ENCODE measurements at places on chromosomes 7 and 10. TPM values are rescaled to one million over a fixed set of nuclear protein-coding genes. Genes with fewer than 3 reads are reported as not detected.

The HTR5A gene
- not detected for total RNA-seq

The ELN gene
- total RNA-seq, result 37.4 TPM

The GRID2IP gene
- 1.4 TPM for total RNA-seq

The SDK1 gene
- total RNA-seq, result 12.8 TPM

GRCh38 chr7:70190281-70190680, 592.0 kb downstream of the AUTS2 start:
- no peaks in the 10 kb centered on the region for H3K4me1 ChIP-seq
- H3K27ac ChIP-seq, result no peak overlapping the region
- H3K27me3 ChIP-seq, result no peaks in the 10 kb centered on the region
- no peak for DNase-seq

DNA sequence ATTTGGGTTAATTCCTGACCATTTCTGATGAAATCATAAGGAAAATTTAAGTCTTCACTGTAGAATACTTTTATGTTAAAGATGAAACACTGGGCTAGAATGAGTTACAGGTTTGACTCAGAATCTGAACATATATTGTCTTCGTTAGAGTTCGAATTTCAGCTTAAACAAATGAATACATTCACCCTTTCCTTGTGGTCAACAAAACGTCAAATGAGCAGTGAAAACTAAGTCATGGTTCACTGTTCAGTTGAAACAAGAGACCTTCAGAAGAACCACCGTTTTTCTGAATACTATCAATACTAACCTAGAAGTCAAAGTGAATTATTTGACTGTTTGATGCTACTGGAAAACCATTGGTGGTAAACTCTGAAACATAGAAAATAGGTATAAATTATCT, 235.2 kb upstream of the ZWINT start:
- no peaks in the 10 kb centered on the region for H3K36me3 ChIP-seq
- no peak overlapping the region for H3K4me3 ChIP-seq
- peaks cover 4% of the 10 kb centered on the region for H3K4me1 ChIP-seq
- H3K27me3 ChIP-seq, result no peaks in the 10 kb centered on the region
- H3K27ac ChIP-seq, result no peak overlapping the region

GRCh38 chr7:141012696-141013344, 1.9 kb downstream of the MRPS33 start:
- peaks cover 8% of the 10 kb centered on the region for H3K36me3 ChIP-seq
- H3K27ac ChIP-seq, result peak overlapping the region; percentile 24
- no peak for DNase-seq
- peaks cover 17% of the 10 kb centered on the region for H3K27me3 ChIP-seq

DNA sequence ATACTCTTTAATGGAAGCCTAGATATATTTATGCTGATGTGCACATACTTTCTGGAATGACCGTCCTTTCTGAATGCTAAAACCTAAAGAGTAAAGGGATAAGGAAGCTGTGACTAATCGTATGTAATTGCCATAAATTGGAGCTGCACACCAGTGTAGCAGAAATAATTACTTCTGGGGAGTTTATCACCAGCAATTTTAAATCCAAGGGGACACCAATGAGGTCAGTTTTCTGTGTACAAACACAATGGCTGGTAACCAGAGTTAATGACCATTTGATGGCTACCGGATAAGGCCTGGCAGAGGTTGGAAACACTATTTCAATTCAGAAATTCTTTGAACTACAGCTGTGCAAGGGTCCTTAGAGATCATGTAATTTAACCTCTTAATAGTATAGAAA, 670.1 kb downstream of the REEP3 start:
- DNase-seq, result no peak
- H3K27ac ChIP-seq, result no peak overlapping the region
- H3K4me3 ChIP-seq, result no peak overlapping the region
- H3K4me1 ChIP-seq, result peaks cover 12% of the 10 kb centered on the region
- no peaks in the 10 kb centered on the region for H3K27me3 ChIP-seq
- H3K36me3 ChIP-seq, result no peaks in the 10 kb centered on the region

DNA sequence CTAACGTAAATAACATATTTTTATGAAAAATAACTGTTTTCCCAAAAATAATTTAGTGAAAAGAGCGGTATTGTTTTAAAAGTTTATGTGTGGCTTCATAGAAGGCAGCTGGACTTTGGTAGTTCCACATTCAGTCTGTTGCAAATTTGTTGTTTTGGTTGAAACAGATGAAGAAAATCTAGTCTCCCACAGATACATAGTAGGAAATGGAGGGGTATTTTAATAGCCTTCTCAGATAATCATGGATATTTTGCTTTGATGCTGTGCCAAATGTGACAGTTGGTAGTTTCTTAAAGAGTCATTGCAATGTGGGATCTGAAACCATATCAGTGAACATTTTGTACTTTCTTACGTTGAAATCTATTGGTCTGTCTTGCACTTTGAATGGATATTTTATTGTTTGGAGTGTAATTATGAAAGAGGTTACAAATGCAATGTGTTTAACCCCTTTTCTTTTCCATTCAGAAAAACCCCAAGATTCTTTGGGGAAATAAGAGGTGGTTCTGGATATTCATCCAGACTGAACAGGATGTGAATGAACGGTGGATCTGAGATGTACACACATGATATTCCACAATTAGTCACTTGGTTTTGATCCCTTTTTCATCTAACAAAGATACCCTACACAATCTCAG, 10.4 kb downstream of the ZNF365 start:
- DNase-seq, result no peak
- peaks cover 7% of the 10 kb centered on the region for H3K4me1 ChIP-seq
- no peak overlapping the region for H3K4me3 ChIP-seq
- H3K27me3 ChIP-seq, result no peaks in the 10 kb centered on the region
- H3K27ac ChIP-seq, result no peak overlapping the region
- no peaks in the 10 kb centered on the region for H3K36me3 ChIP-seq

- no peak overlapping the region for H3K27ac ChIP-seq
- DNase-seq, result no peak
- peaks cover 20% of the 10 kb centered on the region for H3K27me3 ChIP-seq
- H3K36me3 ChIP-seq, result no peaks in the 10 kb centered on the region
- no peak overlapping the region for H3K4me3 ChIP-seq
Observed at GRCh38 chr7:101779267-101779666, 38.2 kb upstream of the CUX1 start.

GRCh38 chr7:66183700-66184099, 21.4 kb upstream of the TPST1 start:
- DNase-seq, result no peak
- H3K4me3 ChIP-seq, result no peak overlapping the region
- peaks cover 3% of the 10 kb centered on the region for H3K36me3 ChIP-seq
- no peak overlapping the region for H3K27ac ChIP-seq

- no peak overlapping the region for H3K4me3 ChIP-seq
- no peak overlapping the region for H3K27ac ChIP-seq
- H3K36me3 ChIP-seq, result no peaks in the 10 kb centered on the region
- H3K27me3 ChIP-seq, result peaks cover 3% of the 10 kb centered on the region
- no peak for DNase-seq
- peaks cover 39% of the 10 kb centered on the region for H3K4me1 ChIP-seq
Observed at GRCh38 chr7:30163231-30163894, 28.6 kb downstream of the MTURN start.

- H3K36me3 ChIP-seq, result no peaks in the 10 kb centered on the region
- peaks cover 38% of the 10 kb centered on the region for H3K4me1 ChIP-seq
- no peak for DNase-seq
- no peak overlapping the region for H3K27ac ChIP-seq
Observed at GRCh38 chr7:22447008-22447407, 53.0 kb downstream of the STEAP1B start.

DNA sequence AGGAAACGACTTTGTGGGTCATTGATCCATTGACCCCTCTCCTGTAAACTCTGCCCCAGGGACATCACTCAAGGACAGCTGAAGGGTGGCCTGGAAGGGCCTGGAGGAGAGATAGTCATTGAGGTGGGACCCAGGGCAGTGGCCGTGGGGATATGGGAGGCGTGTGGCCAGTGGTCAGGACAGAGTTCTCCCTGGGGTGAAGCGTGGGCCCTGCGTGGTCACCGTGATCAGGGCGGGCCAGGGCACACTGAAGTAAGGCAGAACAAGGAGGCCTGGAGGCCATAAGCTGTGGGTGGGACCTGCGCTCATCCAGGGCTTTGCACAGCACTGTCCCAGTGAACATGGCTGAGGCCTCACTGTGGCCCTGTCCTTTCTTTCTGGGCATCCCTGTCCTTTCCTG, 177.9 kb downstream of the ZNF248 start:
- no peak for DNase-seq
- H3K27me3 ChIP-seq, result no peaks in the 10 kb centered on the region
- H3K36me3 ChIP-seq, result peaks cover under 1% of the 10 kb centered on the region
- H3K27ac ChIP-seq, result no peak overlapping the region
- H3K4me3 ChIP-seq, result no peak overlapping the region

DNA sequence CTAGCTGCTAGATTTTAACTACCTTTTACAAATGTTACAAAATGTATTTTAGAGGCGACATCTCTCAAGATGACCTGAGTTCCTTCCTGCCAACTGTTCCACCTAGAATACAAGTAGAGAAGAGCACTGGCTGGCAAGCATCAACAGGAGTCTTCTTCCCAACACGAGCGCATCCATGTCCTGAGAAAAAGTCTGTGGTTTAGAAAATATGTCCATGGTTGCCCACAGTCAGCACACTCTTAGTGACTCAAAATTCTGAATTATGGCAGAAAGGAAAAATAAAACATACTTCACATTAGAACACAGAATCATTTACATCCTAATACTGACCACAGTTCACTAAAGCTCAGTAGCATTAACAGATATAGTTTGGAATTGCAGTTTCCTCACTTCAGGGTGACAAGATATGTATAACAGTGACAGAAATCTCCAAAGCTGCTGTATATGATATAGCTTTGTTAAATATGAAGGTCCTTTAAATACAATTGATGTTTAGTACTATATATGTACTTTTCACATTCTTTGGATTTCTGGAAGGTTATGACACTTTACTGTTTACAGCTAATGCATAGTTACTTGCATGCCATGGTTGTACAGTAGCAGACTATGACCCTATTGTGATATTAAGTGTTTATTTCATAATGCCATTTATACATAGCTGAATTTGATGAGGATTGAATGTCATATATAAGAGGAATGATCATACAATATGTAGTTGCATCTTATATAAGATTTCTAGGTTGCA, 327.1 kb downstream of the GFRA1 start:
- H3K4me3 ChIP-seq, result no peak overlapping the region
- DNase-seq, result no peak
- H3K36me3 ChIP-seq, result no peaks in the 10 kb centered on the region
- no peaks in the 10 kb centered on the region for H3K27me3 ChIP-seq
- H3K4me1 ChIP-seq, result peaks cover 67% of the 10 kb centered on the region
- H3K27ac ChIP-seq, result no peak overlapping the region

Data from mesothelial cell of epicardium (in vitro differentiated cells).